ENCODE measurements at places on chromosomes 6 and 20. TPM values are rescaled to one million over a fixed set of nuclear protein-coding genes. Genes with fewer than 3 reads are reported as not detected.

Gene SLC4A11
- not detected for total RNA-seq

- H3K27ac ChIP-seq, result peak overlapping the region; percentile 99
- no peaks in the 10 kb centered on the region for H3K27me3 ChIP-seq
- H3K36me3 ChIP-seq, result no peaks in the 10 kb centered on the region
- ATAC-seq, result peak; percentile 70
These were observed 124.4 kb downstream of the TCP11 start for GRCh38 chr6:35016502-35017321.

GRCh38 chr6:117818449-117818848 is 88.6 kb upstream of the SLC35F1 start:
- H3K4me3 ChIP-seq, result no peak overlapping the region
- H3K27me3 ChIP-seq, result no peaks in the 10 kb centered on the region
- H3K4me1 ChIP-seq, result no peaks in the 10 kb centered on the region
- no peak for ATAC-seq

DNA sequence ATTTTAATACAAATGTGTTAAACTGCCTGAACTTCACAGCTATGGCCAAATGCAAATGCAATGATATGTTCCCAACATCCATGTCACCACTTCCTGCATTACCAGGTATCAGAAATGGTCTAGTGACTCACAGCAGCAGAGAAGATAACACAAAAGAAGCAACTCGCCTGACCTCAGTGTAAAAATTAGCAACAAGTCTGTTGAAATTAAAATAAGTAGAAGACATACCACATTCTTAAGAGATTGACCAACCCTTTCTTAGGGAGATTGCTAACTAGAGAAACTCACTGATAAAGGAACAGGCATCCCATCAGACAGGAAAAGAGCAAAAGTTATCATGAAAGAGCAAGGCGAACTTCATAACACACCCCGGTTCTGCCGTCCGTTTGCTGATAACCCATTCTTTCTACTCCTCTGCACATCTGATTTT is 45.1 kb downstream of the RNASET2 start:
- H3K36me3 ChIP-seq, result no peaks in the 10 kb centered on the region
- ATAC-seq, result no peak
- H3K27ac ChIP-seq, result no peak overlapping the region
- no peak overlapping the region for H3K4me3 ChIP-seq
- H3K4me1 ChIP-seq, result no peaks in the 10 kb centered on the region
